AG04449 (cell line): ENCODE measurements at places on chromosomes 6 and 20.

- DNase-seq = no peak
Observed at GRCh38 chr20:21175433-21175832, 49.6 kb downstream of the KIZ start.

DNA sequence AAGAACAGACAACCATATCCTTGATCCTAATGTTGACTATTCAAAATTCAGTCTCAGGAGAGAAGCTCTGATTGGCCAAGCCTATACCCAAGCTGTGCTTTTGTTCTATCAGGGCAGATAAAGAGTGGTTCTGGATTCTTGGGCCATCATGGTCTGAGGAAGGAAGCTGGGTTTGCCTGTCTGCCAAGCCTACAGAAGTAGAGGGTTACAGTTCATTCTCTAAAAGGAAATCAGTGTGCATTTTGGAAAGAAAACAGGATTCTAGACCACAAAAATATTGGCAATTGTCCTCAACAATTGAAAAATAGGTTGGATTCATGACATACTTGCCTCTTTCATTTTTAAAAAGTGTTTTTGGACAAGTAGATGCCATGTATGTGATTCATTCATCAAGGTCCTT, 145.4 kb upstream of the BMP2 start:
- no peak for DNase-seq

DNA sequence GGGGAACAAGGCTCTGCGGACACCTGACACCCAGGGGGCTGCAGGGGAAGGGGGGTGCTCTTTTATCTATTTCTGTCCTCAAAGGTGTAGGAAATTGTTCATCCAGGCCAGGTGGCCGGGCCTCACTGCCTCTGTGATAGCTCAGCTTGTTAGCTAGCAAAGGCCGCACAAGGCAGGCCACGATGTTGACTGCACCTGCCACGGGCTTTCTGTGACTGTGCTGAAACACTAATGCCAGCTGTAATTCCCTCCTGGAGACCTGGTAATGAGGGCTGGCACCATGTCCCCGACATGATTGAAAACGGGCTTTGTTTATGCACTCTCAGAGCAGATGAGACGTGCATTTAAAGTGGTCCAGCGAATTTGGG, 61.4 kb upstream of the APCDD1L start:
- no peak for DNase-seq

- no peak for DNase-seq
Observed at GRCh38 chr6:96576221-96576620, 13.3 kb downstream of the FHL5 start.

DNA sequence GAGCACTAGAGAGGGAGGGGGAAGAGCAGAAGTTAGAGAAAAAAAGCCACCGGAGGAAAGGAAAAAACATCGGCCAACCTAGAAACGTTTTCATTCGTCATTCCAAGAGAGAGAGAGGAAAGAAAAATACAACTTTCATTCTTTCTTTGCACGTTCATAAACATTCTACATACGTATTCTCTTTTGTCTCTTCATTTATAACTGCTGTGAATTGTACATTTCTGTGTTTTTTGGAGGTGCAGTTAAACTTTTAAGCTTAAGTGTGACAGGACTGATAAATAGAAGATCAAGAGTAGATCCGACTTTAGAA, 2.0 kb downstream of the ID4 start:
- no peak for DNase-seq

- no peak for DNase-seq
Observed at GRCh38 chr6:28769626-28770402, 154.0 kb downstream of the TRIM27 start.

- no peak for DNase-seq
Observed at GRCh38 chr6:143766185-143766553, 77.0 kb upstream of the LTV1 start.
